ENCODE measurements at places on chromosomes 7 and 10. TPM values are rescaled to one million over a fixed set of nuclear protein-coding genes. Genes with fewer than 3 reads are reported as not detected.

DNA sequence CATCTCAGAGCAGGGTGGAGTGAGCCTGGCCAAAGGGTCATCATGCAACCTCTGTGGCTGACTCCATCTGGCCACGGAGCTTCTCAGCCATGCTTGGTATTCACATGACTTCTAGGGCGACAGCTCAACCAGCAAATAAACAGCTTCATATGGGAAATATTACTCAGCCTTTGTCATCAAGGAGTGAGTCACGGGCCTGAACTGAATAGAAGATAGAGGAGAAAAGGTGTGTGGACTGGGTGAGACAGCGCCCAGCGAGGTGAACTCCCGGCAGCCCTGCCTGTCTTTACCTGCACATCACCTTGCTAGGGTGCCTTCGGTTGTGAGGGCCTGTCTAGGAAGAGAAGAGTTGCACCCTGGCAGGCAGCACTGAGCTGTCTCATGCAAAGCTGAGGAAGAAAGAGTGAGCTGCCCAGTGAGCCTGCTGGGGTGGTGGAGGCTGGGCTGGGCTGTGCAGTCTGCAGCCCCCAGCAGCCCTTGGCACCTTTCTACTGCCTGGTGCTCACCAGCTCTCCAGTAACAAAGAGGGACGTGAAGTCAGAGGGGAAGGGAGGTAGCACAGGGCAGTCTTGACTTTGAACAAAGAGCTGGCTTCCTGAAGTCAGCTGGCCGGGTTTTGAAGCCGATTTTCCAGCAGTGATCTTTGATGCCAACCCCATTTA lies 114.2 kb downstream of the EGFR start:
- DNase-seq, result peak; percentile 85

- DNase-seq, result no peak
These were observed 88.8 kb downstream of the NOD1 start for GRCh38 chr7:30389791-30390190.

- DNase-seq, result no peak
These were observed 25.5 kb upstream of the SLIT1 start for GRCh38 chr10:97211229-97211628.

- no peak for DNase-seq
These were observed 203.4 kb downstream of the MDFIC start for GRCh38 chr7:115125312-115125711.

- DNase-seq, result no peak
These were observed 209.8 kb downstream of the ZNF33B start for GRCh38 chr10:42428534-42428933.

DNA sequence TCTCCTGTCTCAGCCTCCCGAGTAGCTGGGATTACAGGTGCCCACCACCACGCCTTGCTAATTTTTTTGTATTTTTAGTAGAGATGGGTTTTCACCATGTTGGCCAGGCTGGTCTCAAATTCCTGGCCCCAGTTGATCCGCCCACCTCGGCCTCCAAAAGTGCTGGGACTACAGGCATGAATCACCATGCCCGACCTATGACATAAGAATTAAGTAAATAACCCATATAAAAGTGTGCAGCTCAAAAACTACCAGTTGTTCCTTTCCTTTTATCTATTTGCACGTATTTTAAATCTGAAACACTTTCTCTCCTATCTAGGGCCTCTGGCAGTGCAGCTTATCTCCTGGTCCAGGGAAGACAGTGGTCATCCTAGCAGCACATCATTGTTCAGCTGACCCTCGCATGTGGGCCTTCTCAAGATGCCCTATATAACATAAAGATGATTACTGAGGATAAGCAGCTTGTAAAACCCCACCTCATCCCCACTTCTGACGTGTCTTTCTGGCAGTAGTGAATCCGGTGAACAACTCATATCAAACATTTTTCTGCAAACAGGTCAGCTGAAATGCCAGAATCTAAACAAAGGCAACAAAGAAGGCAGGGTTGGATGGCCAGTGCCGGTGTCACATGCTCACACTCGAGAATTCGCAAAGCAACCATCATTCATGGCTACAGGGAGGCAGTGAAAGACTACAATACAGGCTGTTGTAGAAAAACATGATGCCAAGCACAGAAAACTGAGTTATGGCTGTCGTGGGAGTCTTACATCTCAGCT lies 36.0 kb upstream of the KCNIP2 start:
- no peak for DNase-seq

- DNase-seq, result no peak
These were observed 72.0 kb upstream of the MTPN start for GRCh38 chr7:136049117-136049516.

GRCh38 chr10:79024720-79025198 lies 44.0 kb upstream of the ZMIZ1 start:
- peak; percentile 27 for DNase-seq

GRCh38 chr7:56092789-56093531 lies at the start of gene PHKG1:
TSS of gene PHKG1 (minus strand) at chr7:56092952. CDS start at chr7:56088941, 4,011 bp downstream.
- peak; percentile 94 for DNase-seq

DNA sequence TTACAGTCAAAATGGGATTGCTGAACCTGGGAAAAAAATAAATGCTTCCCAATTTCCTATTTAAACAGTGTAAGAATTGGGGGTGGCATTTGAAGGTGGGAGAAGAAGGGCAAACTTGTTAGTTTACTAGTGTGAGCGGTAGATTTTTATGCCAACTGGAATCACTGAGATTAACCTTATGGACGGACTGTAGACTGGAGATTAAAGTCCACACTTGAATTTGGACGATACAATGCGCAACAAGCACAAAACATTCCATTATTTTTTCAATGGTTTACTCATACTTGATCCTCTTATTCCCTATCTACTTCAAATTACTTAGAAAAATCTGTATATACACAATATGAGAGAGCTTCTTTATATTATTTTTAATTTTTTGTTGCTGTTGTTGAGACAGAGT lies 269.6 kb upstream of the KLF14 start:
- DNase-seq, result no peak

- DNase-seq, result no peak
These were observed 852.0 kb upstream of the PHF14 start for GRCh38 chr7:10121631-10122030.

GRCh38 chr7:40329601-40330153 lies 194.9 kb downstream of the SUGCT start:
- DNase-seq, result no peak

- no peak for DNase-seq
These were observed 49.1 kb upstream of the C1QL3 start for GRCh38 chr10:16570731-16571130.

- DNase-seq, result no peak
These were observed 28.9 kb downstream of the MGAM start for GRCh38 chr7:142024547-142024946.

GRCh38 chr7:22248111-22248809 lies 108.7 kb downstream of the RAPGEF5 start:
- no peak for DNase-seq

GRCh38 chr10:103640436-103641181 lies 147.1 kb downstream of the NEURL1 start:
- DNase-seq, result no peak

- no peak for DNase-seq
These were observed 81.9 kb downstream of the NUDCD3 start for GRCh38 chr7:44408596-44408995.

- DNase-seq, result no peak
These were observed 23.1 kb downstream of the ADAMTS14 start for GRCh38 chr10:70695241-70696030.

- peak; percentile 59 for DNase-seq
These were observed 446.9 kb downstream of the PTPRN2 start for GRCh38 chr7:158140538-158141220.

DNA sequence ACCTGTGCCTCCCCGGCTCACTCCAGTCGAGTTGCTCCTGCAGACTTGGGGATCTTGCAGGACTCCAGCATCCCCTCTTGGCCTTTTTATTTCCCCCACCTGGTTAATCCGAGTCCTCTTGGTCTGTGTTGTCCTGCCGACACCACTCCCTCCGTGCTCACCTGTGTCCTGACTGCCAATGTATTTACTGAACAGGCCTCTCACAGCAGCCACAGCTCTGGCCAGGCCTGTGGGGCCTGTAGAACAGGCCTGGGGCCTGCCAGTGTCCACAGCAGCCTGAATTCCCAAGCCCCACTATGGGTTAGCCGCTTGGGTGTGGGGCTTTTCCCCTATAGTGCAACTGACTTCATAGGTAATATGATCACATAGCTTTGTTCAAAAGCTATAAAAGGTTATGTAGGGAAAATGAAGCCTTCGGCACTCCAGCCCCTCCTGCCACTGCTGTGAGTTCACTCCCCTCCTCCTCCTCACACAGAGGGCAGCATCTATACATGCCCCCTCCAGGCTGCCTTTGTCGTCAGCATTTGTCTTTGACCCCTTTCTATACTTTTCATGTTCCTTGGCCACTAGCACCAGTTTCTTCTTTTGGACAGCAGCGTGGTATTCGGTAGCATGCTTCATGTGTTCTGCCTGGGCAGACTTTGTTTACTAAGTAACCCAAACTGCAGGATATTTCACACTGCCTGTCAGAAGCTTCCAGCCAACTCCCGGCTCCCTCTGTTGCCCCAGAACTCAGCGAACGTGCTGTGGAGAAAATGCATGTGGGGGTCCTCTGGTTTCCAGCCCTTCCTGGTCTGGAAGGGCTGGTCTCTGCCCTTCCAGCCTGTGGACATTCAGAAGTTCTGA lies 46.1 kb downstream of the ZNF467 start:
- DNase-seq, result no peak

DNA sequence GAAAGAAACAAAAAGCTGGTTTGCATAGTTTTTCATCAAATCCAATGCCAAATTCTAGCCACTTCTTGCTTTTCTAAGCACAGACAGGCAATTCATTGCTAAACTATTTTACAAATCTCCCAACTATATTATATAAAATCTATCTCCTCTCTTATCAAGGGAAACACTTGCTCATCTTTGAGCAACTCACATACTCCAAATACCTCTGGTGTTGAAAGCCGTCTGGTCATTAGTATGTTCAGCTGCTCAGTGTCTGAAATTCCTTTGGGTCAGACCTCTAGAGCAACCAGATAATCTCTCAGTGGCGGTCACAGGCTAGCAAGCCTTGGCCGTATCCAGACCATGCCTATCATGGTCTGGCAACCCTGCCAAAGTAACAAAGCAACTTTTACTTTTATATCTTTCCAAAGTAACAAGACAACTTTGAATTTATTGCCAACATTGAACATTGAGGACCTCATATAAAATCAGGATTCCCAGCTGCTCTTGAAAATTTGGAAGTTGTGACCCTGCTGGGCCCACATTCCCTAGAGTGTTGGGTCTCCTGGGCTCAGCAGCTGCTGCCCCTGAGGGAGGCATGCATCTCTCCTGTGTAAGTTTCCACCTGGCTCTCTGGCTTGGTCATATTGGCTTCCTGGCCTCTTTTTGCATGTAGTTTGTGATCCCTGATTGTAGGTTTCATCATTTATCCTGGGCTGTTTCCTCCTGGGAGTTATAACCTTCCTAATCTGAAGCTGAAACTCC lies 56.8 kb upstream of the LANCL2 start:
- DNase-seq, result no peak

DNA sequence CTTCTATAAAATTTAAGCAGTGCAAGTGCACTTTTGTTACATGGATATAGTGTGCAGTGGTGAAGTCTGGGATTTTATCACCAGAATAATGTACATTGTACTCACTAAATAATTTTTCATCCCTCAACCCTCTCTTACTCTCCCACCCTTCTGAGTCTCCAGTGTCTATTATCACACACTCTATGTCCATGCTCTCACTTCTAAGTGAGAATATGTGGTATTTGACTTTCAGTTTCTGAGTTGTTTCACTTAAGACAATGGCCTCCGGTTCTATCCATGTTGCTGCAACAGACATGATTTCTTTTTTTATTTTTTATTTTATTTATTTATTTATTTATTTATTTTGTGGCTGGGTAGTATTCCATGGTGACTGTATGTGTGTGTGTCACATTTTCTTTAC lies 855.9 kb upstream of the PHF14 start:
- DNase-seq, result no peak

DNA sequence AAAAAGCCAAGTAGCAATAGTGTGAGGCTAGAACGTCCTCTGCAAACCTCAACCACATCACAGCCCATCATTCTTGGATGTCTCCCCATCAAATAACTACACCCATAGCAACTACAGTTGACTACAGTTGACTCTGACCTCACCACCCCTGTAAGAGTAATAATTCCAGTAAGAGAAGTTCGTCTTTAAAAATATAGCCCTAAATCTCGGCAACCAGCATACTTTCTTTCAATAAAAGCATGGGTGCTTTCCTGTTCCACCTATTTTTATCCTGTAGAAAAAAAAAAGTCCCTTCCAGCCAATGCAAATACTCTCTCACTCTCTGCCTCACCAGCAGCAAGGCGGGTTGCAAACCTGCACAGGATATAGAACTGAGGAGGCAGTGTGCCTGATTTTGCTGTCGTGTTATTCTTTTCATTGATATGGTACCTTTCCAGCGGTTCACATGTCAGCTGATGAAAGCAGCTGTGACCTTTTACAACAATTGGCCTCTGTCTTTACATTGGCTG lies 187.5 kb upstream of the NFE2L3 start:
- no peak for DNase-seq

DNA sequence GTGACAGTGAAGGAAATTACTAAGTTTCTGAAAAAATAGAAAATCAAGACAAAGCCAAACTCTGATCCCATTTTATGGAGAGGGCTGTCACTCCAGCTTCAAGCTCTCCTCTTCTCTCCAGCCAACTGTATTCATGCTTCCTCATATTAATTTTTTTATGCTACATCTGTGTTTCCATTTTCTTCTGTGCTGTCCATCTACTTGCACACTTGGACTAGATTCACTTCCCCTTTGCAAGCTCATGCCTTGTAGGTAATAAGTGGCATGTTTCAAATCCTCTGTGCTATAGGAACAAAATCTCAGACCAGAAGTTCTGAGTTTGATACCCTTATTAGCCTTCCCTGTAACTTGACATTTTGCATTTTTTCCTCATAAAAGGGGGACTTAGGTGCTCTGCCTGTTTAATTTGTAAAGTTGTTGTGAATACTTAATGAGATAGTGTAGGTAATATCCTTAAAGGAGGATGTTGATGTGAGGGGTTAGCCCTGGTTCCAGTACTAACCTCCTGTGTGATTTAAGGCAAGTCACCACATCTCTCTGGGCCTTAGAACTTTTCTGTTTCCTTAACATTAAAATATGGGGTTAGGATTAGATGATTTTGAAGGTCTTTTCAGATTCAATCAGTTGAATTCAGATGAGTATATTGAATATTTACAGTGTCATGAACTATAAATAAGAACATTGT lies 358.8 kb downstream of the BBS9 start:
- no peak for DNase-seq

Gene HKDC1
- not detected for total RNA-seq

Gene CHN2
- 7.6 TPM for total RNA-seq

Gene LIPF
- total RNA-seq, result not detected

Gene CD36
- 138 TPM for total RNA-seq

Gene RHOBTB1
- 22.8 TPM for total RNA-seq

Gene SH2B2
- 15.6 TPM for total RNA-seq

Gene GATA3
- 0.78 TPM for total RNA-seq

Gene SPDYE2B
- total RNA-seq, result not detected

Gene LBX1
- total RNA-seq, result not detected

Gene DGKB
- total RNA-seq, result 1.1 TPM

Gene GPR146
- 44.2 TPM for total RNA-seq

Gene PLAC9
- 113 TPM for total RNA-seq

Gene OR2A7
- 4.7 TPM for total RNA-seq

Gene UNCX
- not detected for total RNA-seq

Gene FBH1
- 108 TPM for total RNA-seq

Gene RPEL1
- not detected for total RNA-seq

Gene MPP7
- 95.3 TPM for total RNA-seq
